ENCODE measurements at places on chromosomes 1 and 21.

- DNase-seq: no peak
Measured at GRCh38 chr1:111285879-111286278, 4.8 kb upstream of the CHIA start.

- no peak for DNase-seq
Measured at GRCh38 chr21:20418353-20418752, 579.9 kb upstream of the NCAM2 start.

DNA sequence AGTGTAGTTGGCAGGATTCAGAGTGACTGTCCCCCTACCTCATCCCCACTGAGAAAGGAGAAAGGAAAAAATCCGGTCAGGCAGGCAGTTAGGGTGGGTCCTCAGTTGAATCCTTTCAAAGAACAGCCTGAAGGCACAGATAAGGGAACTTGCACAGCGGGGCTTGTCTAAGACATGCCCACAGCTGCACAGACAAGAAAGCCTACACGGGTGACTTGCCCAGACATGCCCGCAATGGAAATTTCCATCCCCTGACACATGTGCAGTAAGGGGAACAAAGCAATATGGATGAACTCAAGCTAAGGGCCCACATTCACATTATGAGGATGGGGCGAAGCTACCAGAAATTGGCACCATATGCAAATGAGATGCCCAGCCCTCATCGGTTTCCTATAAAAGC lies 82.5 kb downstream of the DESI2 start:
- no peak for DNase-seq

- no peak for DNase-seq
Measured at GRCh38 chr21:37032877-37033471, 26.5 kb downstream of the RIPPLY3 start.

DNA sequence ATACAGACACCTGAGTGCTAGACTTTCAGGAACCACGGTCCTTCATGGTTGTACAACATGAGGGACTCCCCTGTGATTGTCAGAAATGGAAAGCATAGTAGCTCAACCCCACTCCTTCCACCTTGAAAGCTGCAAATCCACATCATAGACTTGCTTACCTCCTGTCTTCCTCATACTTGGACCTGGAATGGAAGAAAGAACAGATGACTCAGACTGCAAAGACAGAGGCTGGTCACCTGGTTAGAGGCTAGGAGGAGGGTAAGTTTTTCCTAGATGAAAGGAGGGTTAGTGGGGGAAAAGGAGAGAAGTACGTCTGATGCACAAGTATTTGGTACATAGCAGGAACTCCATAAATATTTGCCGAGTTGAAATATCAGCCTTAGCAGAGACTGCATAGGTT lies 37.2 kb downstream of the LRRC71 start:
- no peak for DNase-seq

- DNase-seq: no peak
Measured at GRCh38 chr1:238606896-238607295, 716.2 kb upstream of the ZP4 start.

DNA sequence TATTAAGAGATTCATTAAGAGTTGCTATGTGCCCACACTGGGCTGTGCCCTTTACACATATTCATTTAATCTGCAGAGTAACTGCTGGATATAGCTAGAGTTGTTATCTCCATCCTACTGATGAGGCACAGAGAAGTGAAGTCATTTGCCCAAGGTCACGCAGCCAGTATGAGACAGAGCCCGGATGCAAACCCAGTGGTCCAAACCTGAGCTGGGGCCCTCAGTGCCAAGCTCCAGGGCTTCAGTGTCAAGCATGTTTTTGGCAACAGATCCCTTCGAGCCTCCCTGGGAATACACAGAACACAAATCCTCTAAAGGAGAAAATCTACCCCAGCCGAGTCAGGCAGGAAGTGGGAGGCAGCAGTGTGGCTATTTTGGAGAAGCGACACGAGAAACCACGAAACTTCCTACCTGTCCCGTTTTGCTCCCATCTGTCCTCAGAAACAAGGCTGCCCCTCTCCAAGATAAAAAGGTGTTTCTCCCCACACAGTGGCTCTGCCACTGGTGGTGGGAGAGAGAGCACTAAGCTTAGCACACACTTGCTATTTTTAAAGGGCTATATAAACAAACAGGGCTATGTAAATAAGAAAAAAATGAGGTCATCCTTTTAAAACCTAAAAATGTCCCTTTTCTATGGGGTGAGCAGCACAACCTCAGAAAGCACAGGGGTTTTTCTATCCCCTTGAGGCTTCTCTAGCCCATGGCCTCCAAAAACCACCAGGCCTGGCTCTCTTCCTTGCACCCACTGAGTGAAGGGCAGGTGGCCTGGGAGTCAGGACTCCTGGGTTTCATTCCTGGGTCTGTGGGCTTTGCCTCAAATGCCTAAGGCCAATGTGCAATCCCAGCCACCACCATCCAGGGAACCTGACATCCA lies 138.6 kb upstream of the EDN2 start:
- DNase-seq: no peak

GRCh38 chr1:29991815-29992214 lies 731.6 kb downstream of the MATN1 start:
- DNase-seq: no peak

GRCh38 chr1:212749821-212750535 lies 41.6 kb downstream of the NSL1 start:
- no peak for DNase-seq

- no peak for DNase-seq
Measured at GRCh38 chr21:41677671-41678015, 89.2 kb downstream of the RIPK4 start.

GRCh38 chr1:104064399-104064798 lies 314.7 kb downstream of the AMY1C start:
- no peak for DNase-seq

DNA sequence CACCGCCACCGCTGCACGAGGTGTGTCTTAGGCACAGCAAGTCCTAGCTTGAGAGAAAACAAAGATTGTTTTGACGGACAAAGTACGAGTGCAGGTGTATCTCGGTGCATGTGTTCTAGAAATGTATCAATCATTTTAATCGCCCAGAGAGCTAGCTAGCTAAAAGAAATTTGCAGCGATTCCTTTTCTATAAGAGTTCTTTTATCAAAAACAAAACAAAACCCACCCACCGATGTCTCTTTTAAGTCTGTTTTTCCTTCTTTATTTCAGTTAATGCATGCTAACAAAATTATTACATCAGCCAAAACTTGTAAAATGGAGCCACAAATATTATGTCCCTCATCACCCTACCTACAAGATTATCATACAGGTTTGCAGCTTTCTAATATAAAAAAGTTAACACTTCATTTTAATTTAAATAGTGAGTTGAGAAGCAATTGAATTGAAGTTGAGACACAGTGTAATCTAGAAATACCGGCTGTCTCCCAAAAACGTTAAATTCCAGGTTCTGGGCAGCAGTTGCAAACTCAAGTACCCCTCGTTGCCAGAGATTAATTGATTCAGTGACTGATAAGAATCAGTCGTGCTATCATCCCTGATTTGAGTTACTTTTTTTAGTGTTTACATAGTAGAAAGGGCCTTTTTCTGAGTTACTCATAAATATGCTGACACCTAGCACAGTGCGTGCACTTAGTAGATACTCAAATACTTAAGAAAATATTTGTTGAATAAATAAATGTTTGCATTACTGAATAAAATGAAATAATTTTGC lies 1.5 kb upstream of the SYDE2 start:
- DNase-seq: no peak

DNA sequence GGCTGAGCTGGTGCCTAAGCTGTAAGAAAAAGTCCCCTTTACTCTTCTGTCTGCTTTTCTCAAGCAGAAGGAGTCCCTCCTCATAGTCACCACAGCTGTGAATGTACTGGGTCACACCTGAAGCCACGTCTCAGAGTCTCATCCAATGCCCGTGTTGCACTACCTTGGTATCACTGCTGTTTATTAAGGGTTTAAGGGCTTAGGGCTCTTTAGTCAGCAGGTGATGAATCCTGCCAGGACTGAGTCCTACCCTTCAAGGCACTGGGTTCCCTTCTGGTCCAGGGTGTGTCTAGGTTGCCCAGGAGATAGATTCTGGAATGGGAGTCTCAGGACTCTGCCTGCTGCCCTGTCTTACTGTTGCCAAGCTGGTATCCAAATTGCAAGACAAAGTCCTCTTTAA lies 33.4 kb upstream of the ROR1 start:
- DNase-seq: no peak

- DNase-seq: no peak
Measured at GRCh38 chr21:41754479-41754891, 12.4 kb downstream of the RIPK4 start.

GRCh38 chr1:8985915-8986813 lies 40.1 kb downstream of the SLC2A7 start:
- DNase-seq: no peak

DNA sequence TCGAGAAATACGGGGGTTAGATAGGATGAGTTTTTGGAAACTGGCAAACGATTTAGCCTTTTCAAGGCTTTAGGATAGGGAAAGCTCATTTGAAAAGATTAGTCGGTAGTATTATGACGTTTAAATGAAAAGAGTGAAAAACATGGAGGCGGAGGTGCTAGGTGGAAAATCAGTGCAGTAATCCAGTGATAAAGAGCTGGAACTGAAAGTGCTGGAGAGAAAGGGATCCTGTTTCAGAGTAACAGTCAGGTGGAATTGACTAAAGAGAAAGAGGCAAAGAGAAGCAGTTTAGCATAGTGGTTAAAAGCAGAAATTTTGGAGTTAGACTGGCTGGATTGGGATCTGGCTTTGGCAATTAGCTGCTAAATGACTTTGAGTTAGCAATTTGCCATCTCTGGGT lies 945 bp downstream of the WDR3 start:
- no peak for DNase-seq

- peak; percentile 39 for DNase-seq
Measured at GRCh38 chr1:155967341-155968050, 10.9 kb downstream of the ARHGEF2 start.

DNA sequence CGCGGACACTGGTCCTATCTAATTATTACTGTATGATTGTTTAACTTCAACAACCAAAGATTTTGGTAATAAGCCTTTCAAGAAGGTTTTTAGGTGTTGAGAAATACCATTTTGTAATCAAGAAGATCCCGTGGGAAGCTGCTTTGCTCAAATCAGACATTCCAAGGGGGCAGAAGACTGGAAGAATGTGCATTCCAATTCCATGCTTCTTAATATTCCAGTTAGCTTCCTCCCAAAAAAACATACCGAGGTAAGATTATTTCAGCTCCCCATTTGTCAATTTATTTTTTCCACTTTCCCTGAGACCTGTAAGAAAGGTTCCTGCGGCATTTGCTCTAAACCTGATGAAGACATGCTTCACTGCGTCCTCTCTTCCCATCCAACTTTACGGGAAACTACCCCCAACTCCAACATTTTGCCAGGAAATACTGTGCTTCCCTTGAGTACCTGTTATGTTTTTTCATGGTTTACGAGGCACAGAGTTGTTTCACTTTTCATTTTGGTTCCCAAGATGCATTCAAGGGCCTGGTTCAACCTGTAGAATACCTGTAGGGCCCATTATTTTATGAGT lies 4.1 kb downstream of the CNN3 start:
- DNase-seq: no peak

DNA sequence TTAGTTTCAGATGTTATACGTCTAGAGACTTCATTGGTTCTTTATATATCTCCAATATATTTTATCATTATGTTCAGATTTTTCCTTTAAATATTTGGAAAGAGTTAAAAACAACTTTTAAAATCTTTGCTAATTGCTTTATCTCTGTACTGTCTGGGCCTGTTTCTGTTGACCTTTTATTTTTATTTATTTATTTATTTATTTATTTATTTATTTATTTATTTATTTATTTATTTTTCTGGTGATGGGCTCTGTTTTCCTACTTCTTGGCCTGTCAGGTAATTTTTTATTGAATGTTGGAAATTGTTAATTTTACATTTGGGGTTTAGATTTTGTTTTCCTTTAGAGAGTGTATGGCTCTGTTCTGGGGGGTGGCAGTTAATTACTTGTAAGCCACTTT lies 279.7 kb upstream of the KAZN start:
- no peak for DNase-seq

DNA sequence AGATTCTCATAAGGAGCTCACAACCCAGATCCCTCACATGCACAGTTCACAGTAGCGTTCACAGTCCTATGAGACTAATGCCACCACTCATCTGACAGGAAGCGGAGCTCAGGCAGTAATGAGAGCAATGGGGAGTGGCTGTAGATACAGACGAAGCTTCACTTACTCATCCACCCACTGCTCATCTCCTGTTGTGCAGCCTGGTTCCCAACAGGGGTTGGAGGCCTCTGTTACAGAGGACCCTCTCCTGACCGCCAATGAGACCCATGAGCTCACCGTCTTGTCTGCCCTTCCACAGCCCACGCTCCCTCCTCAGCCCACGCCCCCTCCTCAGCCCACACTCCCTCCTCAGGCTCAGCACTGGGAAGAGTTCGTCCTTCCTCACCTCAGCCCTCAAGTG lies 39.6 kb downstream of the RSPH1 start:
- DNase-seq: no peak

- no peak for DNase-seq
Measured at GRCh38 chr1:234643850-234644134, 33.8 kb upstream of the IRF2BP2 start.

DNA sequence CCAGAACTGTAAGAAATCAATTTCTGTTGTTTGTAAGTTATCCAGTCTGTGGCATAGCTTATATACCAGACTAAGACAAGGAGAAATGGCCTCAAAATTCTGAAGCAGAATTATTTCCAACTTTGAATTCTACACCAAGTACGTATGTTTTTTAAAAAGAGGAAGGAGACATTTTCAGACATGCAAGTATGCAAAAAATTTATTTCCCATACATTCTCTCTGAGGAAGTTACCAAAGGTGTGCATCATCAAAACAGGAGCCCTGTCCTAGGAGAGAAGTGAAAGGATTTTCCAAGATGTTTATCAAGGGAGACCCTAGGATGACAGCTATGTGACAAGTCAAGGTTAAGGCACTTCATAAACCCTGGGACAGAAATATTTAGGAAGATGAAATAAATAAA lies 49.3 kb upstream of the RABGAP1L start:
- DNase-seq: no peak

DNA sequence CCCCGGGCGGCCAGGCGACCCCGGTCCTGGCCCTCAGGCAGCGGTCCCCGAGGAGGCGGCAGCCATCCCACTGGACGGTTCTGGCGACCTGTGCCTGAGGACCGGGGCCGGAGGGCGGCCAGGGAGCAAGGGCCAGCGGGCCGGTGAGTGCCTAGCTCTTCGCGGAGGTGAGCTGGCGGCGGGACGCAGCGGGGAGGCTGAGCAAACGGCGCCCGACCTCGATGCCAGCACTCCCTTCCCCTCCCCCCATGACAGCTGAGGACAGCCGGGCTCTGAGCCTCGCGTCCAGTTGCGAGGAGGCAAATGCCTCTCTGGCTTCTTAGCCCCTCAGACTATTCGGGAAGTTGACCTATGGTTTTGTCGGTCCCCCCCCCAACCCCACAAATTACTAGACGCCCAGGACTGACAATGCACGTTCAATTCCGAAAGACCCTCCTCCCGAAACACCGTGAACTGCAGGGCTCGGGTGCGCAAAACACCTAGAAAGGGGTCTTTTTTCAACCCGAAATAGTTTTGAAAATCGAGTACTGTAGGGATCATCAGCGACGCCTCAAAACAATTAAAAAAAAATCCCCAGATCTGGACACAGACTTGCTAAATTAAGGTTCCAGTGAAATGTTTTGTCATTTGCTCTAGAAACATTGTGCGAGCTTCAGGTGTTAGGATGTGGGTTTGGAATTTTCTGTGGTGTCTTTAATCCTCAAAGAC lies 8.3 kb downstream of the CDKN2C start:
- peak; percentile 25 for DNase-seq

Measured in CD4-positive, alpha-beta T cell treated with Interleukin-15 for 1 hour (primary cell).